Thyroid gland (tissue), 4 donors: ENCODE measurements at places on chromosomes 1 and 21. TPM values are rescaled to one million over a fixed set of nuclear protein-coding genes. Genes with fewer than 3 reads are reported as not detected.
A peak's percentile ranks its signal among the peaks of the same experiment; 100 is the strongest.

The TIAM1 gene
- total RNA-seq, result 2.4 TPM

The IL20 gene
- total RNA-seq, result not detected

The C1orf56 gene
- total RNA-seq, result 22.6 TPM

The FLG gene
- not detected for total RNA-seq

- no peak for DNase-seq
Observed at GRCh38 chr1:18693256-18694098, 62.8 kb downstream of the PAX7 start.

DNA sequence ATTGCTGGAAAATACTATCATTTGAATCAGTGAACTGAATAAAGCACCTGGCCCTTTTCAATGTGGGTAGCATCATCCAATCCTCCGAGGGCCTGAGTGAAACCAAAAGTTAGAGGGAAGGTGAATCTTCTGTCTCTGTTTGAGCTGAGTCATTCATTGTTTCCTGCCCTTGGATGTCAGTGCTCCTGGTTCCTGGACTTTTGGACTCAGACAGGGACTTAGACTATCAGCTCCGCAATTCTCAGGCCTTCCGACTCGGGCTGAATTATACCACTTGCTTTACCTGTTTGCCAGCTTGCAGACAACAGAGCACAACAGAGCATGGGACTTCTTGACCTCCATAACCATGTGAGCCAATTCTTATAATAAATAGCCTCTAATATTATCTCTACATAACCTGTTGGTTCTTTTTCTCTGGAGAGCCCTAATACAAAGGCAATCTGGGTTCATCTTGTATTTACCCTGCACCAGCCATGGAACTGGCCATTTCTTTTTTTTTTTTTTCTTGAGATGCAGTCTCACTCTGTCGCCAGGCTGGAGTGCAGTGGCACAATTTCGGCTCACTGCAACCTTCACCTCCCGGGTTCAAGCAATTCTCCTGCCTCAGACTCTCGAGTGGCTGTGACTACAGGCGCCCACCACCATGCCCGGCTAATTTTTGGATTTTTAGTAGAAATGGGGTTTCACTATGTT is 19.2 kb upstream of the VASH2 start:
- DNase-seq, result no peak

DNA sequence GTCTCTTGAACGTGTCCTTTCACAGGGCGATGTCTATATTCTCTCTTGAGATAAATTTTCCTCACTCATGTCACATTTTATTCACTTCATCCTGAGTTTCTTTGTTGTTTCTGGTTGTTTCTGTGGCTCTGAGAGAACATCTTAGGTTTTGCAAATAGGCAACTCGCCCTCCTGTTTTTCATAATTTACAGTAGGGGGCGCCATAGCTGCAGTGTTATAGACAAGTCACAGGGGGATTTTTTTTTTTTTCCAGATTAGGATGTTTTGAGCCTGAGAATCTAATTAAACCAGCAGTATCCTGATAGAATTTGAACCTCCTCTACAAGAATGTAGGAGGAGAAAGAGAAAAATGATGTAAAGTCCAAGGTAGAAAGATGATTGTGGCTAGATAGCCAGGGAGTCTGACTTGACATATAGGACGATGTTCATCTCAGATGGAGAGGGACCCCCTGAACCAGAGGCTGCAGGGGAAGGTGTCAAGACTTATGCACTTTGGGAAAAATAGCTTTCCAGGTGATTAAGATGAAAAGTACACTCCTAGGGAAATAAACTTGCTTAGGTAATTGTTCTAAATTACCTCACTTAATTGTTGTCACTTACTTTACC is 76.3 kb downstream of the ZP4 start:
- no peak for DNase-seq

DNA sequence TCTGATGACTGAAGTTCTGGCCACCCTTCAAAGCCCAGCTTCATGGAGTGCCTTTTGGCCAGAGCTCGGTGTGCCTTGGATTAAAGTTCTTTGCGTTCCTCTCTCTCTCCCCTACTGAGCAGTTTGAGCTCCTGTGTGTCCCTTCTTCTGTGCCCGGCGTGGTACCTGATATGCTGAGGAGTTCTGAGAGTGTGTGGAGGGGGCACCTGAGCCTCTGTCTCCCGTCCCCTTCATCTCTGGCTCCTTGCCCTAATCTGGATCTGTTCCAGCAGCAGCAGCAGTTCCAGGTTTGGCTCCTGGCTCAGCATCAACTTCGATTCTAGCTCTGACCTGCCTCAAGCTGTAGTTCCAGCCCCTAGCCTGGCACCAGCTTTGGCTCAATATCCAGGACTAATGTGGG is 25.1 kb upstream of the MYCL start:
- peak; percentile 93 for DNase-seq

GRCh38 chr1:187275346-187275745 is 446.6 kb downstream of the PLA2G4A start:
- no peak for DNase-seq

DNA sequence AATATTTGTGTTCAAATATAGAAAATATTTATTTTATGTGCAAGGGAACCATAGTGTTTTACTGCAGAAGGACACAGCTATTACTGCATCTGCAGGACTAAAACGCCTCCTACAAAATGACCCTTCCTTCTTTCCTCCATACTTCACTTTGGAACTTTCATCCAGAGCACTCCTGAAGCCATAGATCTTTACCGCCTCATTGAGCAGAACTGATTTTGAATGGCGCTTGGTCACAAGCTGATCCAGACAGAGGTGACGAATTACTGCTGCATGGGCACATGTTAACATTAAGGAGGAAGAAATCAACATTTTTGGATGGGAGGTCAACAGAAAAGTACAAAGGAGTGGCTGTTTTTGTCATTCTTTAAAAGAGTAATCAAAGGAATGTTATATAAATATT is 931.6 kb downstream of the NCAM2 start:
- no peak for DNase-seq

- DNase-seq, result no peak
Observed at GRCh38 chr1:64133036-64133435, 70.4 kb upstream of the UBE2U start.

DNA sequence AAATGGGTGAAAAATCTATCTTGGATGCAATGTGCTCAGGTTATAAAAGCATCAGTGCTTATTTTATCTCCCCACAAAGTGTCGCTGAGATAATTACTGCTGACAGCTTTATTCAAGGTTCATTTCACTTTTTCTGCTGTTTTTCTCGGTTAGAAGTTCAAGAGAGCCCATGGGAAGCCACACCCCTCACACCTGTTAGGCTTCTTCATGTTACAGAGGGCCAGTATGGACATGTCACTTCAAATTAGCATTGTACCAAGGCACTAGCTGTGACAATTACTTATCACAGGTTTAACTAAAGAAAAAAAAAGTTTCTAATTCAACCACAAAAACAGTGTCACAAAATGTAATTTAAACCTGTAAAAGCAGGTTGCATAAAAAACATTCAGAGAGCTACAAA is 187.3 kb upstream of the DMRTA2 start:
- DNase-seq, result no peak

- DNase-seq, result no peak
Observed at GRCh38 chr1:54002544-54003248, 15.3 kb downstream of the LDLRAD1 start.

DNA sequence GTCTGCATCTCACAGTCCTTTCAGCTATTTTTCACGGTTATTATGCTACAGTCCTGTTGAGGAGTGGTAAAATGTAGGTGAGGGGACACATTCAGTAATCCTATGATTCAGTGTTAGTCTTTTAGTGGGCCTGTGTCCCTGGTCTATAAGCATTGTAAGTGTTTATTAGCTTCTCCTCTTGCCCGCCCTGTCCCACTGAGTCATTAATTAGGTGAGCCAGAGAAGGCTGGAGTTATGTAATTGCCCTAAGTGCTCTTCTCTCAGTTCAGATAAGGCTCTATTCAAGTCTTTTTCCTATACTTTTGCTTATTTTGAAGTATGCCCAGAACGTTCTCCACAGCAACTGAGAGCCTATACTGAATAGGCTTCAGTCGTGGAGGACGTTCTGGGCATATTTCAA is 76.3 kb upstream of the ZRANB2 start:
- no peak for DNase-seq
